ENCODE measurements at places on chromosomes 5 and 9.

DNA sequence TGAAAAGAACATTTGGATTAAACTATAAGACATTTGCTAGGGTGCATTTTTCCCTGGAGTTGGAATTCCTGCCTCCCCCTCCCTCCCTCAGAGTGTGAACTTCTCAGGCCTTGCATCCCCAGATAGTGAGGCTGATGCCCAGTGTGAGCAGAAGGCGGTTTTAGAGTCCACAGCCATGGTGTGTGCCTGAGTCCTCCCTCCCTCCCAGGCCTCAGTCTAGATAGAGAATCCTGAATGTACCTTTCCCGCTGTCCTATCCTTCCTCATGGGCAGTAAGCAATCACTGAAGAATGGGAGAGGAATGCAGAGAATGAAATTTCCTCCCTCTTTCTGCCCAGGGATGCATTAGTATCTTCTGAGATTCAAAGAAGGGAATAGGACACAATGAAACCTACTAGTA is 108.5 kb downstream of the RASGRF2 start:
- no peak for DNase-seq

- DNase-seq = no peak
Measured at GRCh38 chr5:160629003-160629402, 207.3 kb downstream of the PTTG1 start.

- no peak for DNase-seq
Measured at GRCh38 chr9:94639061-94639998, at the start of gene FBP1. Gene FBP1, minus strand, starts transcription at chr9:94639518. Its CDS starts 208 bp downstream, at chr9:94639310.

GRCh38 chr5:178471711-178472110 is 118.5 kb downstream of the COL23A1 start:
- DNase-seq = no peak

All from muscle of back (tissue), 13 donors.